ENCODE measurements at places on chromosomes 12 and 14.

GRCh38 chr14:43480976-43481375, 1026.1 kb downstream of the FSCB start:
- DNase-seq: no peak

- DNase-seq: no peak
These were observed 317.9 kb upstream of the ATP2B1 start for GRCh38 chr12:90026516-90026915.

DNA sequence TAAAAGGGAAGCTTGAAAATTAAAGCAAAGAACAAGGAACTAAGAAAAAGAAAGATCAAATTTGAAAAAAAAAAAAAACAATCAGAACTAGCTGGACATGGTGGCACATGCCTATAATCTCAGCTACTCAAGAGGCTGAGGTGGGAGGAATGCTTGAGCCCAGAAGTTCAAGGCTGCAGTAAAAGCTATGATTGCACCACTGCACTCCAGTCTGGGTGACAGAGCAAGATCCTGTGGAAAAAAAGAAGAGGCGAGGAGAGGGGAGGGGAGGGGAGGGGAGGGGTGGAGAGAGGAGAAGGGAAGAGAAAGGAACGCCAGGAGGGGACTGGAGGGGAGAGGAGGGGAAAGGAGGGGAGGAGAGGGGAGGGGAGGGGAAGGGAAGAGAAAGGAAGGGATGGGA, 43.0 kb downstream of the EEA1 start:
- no peak for DNase-seq

DNA sequence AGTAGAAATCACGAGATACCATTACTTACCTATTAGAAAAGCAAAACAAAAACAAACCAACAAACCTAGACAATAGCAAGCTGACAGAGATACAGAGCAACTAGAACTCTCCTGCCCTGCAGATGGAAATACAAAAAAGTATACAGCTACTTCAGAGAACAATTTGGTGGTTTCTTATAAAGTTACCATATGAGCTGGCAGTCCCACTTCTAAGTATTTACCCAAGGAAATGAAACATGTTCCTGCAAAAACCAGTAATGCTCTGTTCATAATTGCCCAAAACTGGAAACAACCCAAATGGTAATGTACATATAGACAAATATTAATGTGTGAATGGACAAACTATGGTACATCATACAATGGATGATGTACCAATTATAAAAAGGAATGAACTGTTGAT, 31.7 kb downstream of the FUT8 start:
- no peak for DNase-seq

- DNase-seq: no peak
These were observed 40.9 kb downstream of the RTN1 start for GRCh38 chr14:59829469-59830337.

GRCh38 chr12:123384994-123385376, 1.1 kb downstream of the KMT5A start:
- DNase-seq: no peak

DNA sequence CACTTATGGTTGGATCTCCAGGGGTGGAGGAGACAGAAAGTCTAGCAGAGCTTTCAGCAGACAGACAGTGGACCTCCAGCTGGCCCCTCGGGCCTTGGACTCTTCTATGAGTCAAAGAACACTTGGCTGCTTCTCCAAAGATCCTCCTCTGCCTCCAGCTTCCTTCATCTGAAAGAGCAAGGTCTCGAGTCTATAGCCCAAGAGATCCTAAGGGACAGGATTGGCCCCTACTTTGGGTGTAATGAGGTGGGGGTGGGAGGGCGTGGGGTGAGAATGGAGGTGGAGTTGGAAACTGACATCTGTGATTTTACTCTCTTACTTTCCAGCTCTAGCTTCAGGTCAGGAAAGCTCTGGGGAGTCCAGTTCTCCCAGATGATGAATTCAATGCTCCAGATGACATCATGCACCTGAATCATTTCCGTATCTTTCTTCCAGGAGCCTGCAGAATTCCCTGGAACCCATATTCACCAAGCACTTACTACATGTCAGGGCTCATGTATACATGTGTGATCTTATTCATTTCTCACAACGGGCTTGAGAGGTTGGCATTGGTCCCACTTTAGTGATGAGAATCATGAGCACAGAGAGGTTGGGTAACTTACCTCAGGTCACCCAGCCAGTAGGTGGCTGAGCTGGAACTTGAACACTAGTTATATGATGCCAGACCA, 10.2 kb upstream of the PGF start:
- no peak for DNase-seq

GRCh38 chr12:11663130-11663529, 13.7 kb downstream of the ETV6 start:
- no peak for DNase-seq

DNA sequence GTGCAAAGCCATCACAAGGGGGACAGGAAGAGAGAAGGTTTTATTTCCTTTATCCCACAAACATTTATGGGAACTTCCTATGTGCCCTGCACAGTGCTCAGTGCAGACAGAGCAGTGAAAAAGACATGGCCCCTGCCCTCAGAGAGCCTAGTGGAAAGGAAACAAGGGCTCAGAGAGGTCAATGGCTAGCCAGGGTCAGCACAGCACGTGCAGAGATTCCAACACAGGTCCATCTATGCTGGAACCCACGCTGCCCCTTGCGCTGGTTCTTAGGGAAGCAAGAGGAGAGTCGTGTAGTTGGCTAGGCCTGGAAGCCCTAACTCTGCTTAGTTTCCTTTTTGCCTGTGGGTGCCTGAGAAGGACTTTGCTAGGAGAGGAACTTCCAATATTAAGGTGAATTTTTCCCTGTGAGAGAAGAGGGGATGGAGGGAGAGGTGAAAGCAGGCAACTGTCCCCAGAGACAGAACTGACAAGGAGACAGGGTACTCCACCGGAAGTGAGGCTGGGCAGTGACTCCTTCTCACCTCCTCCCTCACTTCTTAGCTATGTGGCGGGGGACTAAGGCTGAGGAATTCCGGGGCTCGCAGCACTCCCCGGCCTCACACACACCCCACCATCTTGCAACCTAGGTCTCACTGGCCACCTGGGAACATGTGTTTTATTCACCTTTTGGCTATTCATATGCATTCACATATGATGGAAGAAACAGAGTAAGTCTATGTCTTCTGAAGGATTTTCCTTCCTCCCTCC, 12.1 kb upstream of the GPX2 start:
- no peak for DNase-seq

- DNase-seq: no peak
These were observed 727.1 kb upstream of the TBX3 start for GRCh38 chr12:115411121-115411520.

GRCh38 chr12:69442894-69443293, 27.3 kb upstream of the FRS2 start:
- DNase-seq: no peak

- DNase-seq: no peak
These were observed 1.4 kb upstream of the JAG2 start for GRCh38 chr14:105169776-105170655.

DNA sequence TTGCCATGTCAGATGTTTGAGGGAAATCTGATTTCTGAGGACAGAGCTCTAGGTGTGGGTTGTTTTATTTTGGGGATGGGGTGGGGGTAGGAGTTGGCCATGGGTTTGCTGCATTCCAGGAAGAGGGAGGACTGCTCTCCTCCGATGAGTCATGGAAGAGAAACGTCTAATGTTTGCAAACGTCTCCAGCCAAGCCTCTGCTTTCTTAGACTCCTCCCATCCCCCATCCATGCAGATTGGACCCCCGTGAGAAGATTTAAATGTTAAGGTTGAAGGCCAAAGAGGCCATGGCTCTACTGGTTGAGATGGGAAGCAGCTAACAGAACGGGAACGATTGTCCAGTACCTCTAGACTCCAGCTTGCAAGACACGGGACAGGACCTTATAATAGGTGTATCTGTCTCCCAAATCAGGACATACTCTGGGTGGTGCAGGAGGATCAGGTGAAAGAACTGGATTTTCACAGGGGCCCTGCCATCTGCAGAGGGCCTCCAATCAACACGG, 11.4 kb upstream of the ATP2A2 start:
- no peak for DNase-seq

- no peak for DNase-seq
These were observed 49.0 kb downstream of the GPHB5 start for GRCh38 chr14:63269561-63270225.

DNA sequence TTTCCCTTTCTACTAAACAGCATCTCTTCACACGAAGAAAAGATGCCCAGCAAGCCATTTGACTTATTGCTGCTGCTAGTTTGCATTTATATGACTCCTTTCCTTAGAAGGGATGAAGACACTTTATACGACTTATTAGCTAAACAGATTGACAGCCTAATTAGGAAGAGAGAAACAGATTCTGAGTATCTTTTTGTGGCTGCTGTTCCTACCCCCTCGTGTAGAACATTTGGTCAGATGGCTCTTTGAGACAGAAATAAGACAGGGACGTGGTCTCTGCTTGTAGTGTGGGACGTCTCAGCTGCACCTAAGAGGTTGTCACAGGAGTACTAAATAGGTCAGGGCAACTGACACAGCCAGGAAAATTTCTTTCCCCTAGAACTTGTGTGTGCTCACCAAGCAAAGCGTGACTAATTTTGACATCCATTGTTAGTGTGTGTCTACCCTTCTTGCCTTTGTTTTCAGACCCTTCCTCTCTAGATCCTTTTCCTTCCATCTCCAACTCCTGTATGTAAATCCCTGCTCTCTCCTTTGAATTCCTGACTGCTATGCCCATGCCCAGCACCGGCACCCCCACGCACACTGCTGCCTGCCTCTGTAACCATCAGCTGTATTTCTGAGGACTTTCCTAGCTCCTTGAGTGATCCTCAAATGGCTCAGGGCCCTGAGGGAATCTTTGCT, 83.2 kb downstream of the DAD1 start:
- no peak for DNase-seq

GRCh38 chr12:59067083-59067482, 146.8 kb upstream of the LRIG3 start:
- no peak for DNase-seq

DNA sequence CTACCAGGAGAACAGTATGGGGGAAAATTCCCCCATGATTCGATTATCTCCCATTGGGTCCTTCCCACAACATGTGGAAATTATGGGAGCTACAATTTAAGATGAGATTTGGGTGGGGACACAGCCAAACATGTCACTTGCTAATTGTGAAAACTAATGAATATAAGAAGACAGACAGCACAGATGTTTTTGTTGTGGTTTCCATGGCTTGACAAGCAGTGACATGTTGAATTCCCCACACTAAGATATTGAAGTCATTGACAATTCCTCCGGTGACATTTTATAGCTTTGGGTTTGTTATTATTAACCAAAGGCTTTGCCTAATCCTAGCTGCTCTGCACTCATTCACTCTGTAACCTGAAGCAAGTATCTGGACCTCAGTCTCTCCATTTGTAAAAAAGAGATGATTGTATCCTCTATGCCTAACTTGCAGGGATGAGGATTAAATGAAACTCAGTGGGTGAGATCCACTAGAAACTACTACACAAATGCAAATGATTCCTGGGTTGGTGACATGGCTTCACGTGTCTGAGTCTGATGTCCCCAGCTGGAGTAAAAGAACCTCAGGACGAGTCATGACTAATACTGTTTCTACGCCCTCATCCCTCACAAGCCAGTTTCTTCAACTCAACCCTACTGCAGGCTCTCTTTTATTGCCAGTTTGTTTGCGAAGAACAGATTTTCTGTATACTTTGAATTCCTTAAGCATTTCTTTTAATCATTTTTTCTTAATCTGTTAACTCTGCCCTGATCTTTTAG, 71.6 kb downstream of the ASCL1 start:
- DNase-seq: no peak

DNA sequence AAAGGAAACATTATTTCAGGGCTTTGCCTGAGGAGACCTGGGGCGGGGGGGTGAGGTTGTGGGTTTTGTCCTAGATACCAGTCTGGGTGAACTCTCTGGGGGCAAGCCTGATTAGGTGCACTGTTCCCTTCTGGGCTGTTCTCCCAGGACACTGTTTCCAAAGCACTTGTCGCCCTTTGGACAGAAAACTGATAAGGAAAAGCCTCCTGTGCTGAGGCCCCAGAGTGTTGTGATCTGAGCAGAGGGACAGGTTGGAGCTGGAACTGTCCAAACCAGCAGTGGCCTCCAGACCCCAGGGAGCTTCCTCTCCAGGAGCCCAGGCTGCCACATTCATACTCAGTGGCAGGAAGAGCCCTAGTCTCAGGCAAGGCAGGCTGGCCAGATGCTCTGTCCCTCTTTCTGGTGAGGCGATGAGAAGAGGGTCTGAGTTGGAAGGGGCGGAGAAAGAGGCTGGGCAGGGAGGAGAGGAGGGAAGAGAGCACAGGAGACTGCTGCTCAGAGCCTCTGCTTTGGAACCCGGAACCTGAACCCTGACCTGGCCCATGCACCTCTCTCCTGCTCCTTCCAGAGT, 1.9 kb downstream of the GALNT16 start:
- no peak for DNase-seq

DNA sequence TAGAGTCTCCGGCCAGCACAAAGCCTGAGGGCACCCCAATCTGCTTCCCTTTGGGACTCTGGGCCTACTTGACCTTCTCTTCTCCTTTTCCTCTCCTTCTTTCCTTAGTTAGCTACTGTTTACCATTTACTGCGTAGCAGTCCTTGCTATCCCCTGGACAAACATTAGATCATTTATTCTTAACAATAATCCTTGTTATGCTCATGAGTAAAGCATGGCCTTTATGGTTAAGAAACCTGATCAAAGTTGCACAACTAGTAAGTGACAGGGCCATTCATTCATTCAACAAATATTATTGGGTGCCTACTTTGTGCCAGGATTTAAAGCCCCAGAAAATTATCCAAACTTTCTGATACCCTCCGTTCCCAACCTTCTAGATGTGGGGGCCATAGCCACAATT, 3.2 kb upstream of the HDAC7 start:
- no peak for DNase-seq

DNA sequence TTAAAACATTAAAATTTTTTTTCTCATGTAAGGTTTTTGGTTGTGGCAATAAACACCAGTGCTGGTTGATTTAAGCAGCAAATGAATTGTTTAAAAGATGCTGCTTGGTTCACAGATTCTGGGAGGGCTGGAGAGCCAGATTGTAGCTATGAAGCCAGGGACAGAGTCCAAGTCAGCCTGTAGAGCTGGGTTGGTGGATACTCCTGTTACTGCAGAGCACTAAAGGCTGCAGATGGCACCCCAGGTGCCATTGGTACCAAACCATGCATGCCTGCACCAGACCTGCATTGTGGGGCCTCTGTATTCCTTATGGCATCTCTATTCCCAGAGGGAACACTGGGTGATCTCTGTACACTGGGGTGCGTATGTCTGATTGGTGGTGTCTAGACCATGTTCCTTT, 113.3 kb downstream of the SNAPC1 start:
- DNase-seq: no peak

GRCh38 chr12:58443981-58444371, 476.3 kb downstream of the LRIG3 start:
- DNase-seq: no peak

DNA sequence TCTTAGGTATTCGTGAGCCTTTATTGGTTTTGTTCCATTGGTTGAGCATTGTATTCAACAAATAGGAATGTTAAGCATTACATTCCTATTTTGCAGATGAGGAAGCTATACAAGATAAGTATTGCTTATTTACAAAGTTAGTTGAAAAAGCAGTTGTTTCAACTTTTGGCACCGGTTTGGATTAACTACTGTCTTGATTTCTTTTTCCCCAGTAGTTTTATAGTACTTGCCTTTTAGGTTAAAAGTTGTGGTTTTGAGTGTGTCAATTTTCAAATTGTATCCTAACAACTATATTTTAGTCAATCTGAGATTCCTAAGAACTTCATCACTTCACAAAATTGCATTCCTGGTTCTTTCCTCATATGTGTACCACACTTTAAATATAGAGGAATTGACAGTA, 23.8 kb upstream of the MBIP start:
- DNase-seq: no peak

GRCh38 chr14:96874127-96874526, 76.9 kb downstream of the VRK1 start:
- DNase-seq: no peak

- DNase-seq: no peak
These were observed 20.6 kb downstream of the ST8SIA1 start for GRCh38 chr12:22313963-22314330.
